ENCODE measurements at places on chromosomes 16 and 17.
A peak's percentile ranks its signal among the peaks of the same experiment; 100 is the strongest.

DNA sequence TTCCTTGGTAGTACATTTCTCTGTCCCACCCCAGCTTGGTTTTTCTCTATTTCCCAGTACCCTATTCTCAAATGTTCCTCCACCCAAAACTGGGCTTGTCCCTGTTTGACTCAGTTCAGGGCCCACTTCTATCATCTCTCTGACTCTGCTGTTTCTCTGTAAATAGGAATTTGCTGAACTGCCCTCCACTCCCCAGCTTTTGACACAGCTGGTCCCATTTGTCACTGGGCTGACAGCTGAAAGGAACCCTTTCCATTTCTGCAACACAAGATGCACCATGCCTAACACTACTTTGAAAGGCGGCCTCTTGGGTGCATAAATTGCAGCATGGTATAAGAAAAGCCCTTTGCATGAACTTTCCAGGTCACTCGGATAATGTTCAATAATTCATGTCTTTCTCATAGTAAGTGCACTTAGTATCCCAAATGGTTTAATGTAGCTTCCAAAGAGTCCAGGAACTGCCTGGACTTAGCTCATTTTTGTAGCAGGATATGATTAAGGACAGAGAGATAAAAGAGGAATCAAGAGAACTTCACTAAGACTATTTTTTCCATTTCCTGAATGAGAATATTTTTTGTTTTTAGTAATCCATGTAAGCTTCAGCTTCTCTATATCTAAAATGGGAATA lies 256.7 kb downstream of the CDH11 start:
- DNase-seq: no peak

DNA sequence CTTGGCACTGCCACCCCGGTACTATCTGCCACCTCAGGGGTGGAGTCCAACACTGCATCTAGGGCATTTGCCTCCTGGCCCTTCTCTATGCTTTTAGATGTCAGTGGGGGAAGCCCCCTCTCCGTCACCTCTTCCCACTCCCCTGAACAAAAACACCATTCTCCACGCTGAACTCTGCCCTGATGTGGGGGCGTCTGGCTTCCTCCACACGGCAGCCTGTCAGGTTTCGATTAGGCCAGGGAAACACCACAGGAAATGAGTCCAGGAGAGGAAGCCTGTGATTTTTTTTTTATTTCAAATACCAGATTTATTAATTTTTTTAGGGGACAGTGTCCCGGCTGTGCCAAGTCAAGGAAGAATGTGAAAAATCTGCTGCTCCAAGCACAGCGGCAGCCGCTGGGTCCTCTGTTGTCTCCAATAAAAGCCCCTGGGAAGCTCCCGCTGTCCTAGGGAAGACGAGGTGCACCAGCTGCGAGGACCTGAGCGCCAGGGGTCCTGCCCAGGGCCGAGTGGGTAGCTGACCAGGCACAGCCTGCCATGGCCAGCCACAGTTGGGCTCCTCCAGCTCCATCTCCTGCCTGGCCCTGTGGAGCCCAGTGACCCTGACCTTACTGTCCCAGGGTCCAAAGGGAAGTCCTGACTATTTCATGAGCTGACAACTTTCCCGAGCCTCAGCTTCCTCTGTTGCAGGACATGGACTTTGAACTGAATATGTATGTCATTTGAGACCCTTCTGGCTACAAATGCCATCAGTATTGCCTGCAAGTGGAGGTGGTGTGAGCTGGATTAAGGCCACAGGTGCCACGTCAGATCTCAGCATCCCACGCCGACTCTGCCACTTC lies 336.7 kb downstream of the FOXL1 start:
- DNase-seq: no peak

- DNase-seq: no peak
These were observed 286.5 kb upstream of the ERCC4 start for GRCh38 chr16:13633391-13633861.

DNA sequence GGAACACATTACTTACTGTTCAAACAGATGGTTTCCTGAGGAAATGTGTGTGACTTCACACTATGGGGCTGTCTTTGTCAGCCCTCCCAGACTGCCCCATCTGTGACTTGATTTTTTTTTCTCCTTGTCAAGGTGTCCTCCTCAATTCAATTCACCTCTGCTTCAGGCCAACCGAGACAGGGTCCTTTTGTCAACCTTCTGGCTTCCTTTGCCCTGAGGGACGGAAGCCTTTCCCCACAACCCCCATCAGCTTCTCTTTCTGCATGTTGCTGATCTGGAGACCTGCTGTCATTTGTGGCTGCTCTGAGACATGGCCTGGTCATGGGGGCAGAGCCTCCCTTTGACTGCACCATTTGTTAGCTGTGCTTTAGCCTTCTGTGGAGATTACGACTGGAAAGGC lies 21.3 kb upstream of the RGS9 start:
- DNase-seq: no peak

GRCh38 chr17:47427985-47428384 lies 102.9 kb upstream of the NPEPPS start:
- no peak for DNase-seq

DNA sequence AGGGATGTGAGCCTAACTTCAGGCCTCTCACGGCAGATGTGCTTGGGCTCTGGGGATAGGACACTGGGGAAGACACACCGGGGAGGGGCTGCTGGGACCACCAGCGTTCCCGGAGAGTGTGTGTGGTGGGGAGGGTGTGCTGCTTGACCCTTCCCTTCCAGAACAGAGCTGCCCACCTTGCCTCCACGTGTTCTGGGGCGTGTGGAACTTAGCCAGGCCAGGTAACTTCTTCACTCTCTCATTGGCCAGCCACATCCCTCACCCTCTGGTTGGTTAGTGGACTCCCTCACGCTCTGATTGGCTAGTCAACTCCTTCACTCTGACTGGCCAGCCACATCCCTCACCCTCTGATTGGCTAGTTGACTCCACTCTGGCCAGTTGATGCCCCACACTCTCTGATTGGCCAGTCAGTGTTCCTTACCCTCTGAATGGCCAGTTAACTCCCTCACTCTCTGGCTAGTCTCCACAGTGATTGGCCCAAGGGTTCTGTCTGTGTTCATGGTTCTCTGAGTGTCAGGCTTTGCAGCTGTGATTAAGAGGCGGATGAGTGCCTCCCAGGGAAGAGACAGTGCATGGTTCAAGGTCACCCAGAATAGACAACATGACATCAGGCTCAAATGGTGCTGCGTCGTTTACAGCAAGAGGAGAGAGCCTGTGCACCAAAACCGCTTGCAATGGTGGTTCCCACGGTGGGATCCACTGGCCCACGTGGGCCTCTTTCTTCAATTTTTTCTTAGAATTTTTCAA lies 10.0 kb downstream of the TMEM235 start:
- DNase-seq: no peak

DNA sequence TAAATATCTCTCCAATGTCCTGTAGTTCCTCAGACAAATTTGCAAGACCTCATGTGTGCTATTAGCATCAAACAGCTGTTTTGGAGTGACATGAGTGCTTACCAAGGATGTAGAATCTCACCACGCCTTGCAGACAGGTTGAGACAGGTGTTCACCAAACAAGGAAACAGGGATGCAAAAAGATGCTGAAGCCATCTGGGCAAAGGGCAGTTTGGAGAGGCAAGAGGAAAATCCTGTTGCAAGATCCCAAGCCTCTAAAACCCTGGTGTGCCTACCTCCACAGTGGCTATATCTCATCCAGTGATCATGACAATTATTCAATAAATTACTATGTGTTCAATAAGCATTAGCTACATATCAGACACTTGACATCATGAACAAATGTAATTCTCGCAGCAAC lies 373.7 kb downstream of the SOX9 start:
- no peak for DNase-seq

GRCh38 chr17:76567634-76568432 lies 17.8 kb downstream of the ST6GALNAC2 start:
- peak; percentile 23 for DNase-seq

- no peak for DNase-seq
These were observed 3.2 kb upstream of the MRPL58 start for GRCh38 chr17:75009139-75009724.

GRCh38 chr16:2223942-2224486 lies 623 bp downstream of the E4F1 start:
- peak; percentile 19 for DNase-seq

- no peak for DNase-seq
These were observed 38.1 kb downstream of the SRL start for GRCh38 chr16:4203748-4204147.

- no peak for DNase-seq
These were observed 464 bp downstream of the RUNDC3A start for GRCh38 chr17:44308865-44309264.

DNA sequence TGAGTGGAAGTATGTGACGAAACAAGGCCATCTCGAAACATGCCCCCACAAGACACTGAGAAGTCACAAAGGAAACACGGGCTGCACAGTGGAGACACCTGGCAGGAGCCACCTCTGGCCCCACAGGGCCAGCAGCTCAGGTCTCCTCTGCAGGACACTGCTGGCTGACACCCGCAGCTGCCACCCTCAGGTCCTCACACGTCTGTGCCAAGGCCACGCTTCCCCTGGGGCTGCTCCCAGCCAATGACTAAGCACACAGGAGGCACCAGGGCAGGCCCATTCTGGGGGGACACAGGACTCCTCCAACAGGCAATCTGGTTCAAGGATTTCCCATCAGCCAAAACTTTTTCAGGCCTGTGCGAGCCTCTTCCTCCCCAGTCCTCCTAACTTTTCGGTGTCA lies 36.4 kb downstream of the MBTPS1 start:
- no peak for DNase-seq

DNA sequence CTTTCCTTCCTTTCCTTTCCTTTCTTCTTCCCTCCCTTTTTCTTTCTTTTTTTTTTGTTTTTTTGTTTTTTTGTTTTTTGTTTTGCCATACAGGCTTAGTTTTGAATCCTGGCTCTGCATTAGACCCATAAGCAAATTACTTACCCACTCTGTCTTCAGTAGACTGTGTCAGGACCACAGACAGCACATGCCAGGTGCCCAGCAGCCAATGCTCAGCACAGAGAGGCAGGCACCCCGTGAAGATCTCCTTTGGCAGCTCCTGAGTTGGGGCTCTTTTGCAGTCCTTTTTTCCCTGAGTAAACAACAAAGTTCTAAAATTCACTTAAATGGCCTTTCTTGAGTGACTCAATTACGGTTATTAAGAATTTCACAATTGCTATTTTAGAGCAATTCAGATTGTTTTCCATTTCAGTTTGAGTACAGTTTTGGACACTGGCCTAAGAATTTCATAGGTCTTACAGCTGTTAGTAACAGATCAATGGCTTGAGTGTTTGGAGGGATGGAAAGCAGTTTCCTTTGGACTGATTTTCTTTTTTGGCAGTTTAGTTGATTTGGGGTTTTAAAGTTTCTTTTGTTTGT lies 26.2 kb upstream of the SLC5A11 start:
- DNase-seq: no peak

GRCh38 chr16:3576211-3576610 lies 992 bp downstream of the NLRC3 start:
- DNase-seq: peak; percentile 23

GRCh38 chr17:6704470-6705052 lies 8.6 kb downstream of the SLC13A5 start:
- no peak for DNase-seq

DNA sequence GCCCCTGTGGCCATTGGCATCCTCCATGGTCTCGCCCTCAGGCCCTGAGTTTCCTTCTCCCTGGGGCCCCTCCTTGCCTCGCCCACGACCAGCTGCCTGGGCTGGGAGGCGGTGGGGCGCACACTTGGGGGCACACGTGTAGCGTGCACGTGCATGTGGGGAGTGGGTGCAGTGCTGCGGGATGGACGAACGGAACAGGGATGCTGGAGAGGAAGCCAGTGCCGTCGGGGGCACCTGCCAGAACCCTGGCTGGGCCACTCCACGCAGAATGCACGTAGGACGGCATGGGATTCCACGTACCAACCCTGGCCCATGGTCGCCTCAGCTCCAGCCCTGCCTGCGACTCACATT lies 80.4 kb downstream of the KLHDC4 start:
- DNase-seq: no peak

GRCh38 chr17:79866791-79867518 lies 27.7 kb upstream of the CBX4 start:
- DNase-seq: no peak

DNA sequence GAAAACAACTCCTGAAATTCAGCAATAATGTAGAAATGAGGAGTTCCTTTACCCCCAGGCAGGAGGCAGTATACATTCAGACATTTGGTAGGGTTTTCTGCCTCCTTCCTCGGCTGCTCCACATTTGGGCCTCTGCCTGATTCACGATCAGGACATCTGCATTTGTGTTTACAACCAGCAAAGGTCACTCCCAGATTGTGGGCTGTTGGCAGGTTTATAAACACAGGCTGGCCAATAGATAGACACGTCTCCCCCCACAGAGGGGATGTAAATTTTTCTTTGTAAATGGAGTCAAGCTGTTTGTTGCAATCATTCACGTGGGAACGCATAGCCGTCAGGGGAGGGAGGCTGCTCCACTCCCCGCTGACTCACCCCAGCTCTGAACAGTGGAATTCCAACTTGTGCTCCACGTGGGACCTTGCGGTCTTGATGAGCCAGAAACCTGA lies 252.1 kb upstream of the N4BP1 start:
- DNase-seq: no peak

GRCh38 chr17:64608571-64608981 lies 53.5 kb downstream of the SMURF2 start:
- no peak for DNase-seq

GRCh38 chr16:19655242-19655777 lies 62.7 kb downstream of the KNOP1 start:
- DNase-seq: no peak

DNA sequence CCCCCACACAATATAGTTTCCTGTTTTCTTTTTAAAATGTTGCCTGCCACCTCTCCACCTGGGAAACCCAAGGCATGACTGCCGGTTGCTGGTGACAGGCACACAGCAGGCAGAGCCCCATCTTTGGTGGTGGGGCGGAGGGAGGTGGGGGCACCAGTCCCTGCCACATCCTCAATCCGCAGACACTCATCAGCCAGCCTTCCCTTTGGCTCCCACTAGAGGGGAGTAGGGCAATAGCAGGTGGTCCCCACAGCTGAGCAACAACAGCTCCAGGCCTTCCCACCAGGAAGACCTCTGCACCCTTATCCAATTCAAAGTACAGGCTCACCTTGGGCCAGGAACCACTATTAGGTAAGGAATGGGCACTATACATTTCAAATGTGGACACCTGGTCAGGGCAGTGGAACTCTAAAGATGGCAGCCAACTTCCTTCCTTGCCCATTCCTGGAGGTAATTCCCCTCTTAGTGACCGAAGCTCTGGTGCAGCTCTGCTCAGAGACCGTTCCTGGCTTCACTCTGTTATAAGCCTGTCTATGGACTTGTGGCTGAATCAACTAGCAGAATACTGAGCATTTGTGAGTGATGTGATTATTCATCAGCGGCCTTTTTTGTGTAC lies 13.9 kb downstream of the RECQL5 start:
- peak; percentile 36 for DNase-seq
